ENCODE measurements at places on chromosomes 6 and 20. TPM values are rescaled to one million over a fixed set of nuclear protein-coding genes. Genes with fewer than 3 reads are reported as not detected.

Gene LY86
- total RNA-seq, result not detected

Gene SLC35B3
- 11.4 TPM for total RNA-seq

DNA sequence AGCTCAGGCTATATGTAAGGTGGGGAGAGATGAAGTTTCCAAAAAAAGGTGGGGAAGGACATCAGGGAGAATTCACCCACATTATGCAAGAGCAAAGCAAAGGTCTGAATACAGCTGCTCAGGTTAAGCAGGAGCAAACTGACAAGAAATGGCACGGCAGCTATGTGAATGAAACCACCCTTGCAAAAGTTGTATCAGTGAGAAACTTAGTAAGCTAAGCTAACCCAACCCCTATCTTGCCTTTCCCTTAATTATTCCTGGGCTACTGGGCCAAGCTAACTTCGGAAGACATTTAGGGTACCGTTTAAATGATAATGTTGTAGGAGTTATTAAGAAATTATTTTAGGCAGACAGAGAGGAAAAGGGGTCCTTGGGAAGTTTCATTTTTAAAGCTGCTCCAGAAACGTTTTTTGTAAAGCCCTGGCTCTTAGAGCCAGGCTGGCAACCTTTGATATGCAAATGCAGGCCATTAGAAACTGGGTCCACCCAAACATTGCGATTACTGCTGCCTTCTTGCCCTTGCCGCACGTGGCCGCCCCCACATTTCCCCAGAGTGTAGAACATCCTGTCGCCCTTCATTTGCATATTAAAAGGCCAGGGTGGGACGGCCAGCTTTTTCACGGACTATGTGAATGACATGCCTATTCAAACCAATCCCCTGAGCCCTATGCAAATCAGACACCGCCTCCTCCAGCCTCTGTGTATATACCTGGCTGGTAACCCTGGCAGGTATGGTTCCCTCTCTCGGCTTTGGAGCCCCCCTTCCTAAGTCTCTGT is 60.5 kb upstream of the SAMD5 start:
- no peaks in the 10 kb centered on the region for H3K27me3 ChIP-seq
- DNase-seq, result peak; percentile 97
- no peaks in the 10 kb centered on the region for H3K36me3 ChIP-seq
- H3K27ac ChIP-seq, result no peak overlapping the region
- H3K4me1 ChIP-seq, result peaks cover 8% of the 10 kb centered on the region

DNA sequence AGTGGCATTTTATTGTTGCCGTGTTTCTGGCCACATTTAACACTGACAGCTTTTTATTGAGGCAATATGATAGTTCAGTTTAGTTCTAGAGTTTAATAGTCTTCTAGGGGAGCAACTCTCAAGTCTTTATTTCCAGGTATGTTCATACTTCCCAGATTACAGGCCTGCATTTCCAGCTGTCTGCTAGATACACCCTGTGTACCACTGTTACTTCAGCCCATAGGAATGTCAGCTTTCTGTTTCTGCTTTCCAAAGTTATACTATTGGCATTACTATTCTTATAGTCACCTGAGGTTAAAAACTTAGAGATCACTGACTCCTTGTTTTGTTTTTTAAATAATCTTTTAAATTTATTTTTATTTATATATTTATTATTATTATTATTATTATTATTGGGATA is 7.6 kb downstream of the ZNF451 start:
- peaks cover 84% of the 10 kb centered on the region for H3K36me3 ChIP-seq
- H3K27me3 ChIP-seq, result no peaks in the 10 kb centered on the region
- no peak for DNase-seq
- no peaks in the 10 kb centered on the region for H3K4me1 ChIP-seq

Gene CYP24A1
- total RNA-seq, result not detected

- no peak for DNase-seq
- H3K4me1 ChIP-seq, result peaks cover 3% of the 10 kb centered on the region
- H3K27me3 ChIP-seq, result no peaks in the 10 kb centered on the region
- no peaks in the 10 kb centered on the region for H3K36me3 ChIP-seq
Observed at GRCh38 chr20:20709887-20710286, 2.6 kb downstream of the RALGAPA2 start.

GRCh38 chr20:15179381-15179780 is 842.0 kb upstream of the FLRT3 start:
- no peak overlapping the region for H3K27ac ChIP-seq
- no peaks in the 10 kb centered on the region for H3K36me3 ChIP-seq
- DNase-seq, result no peak
- H3K27me3 ChIP-seq, result no peaks in the 10 kb centered on the region
- H3K4me1 ChIP-seq, result no peaks in the 10 kb centered on the region

- H3K27me3 ChIP-seq, result no peaks in the 10 kb centered on the region
Observed at GRCh38 chr6:112117554-112117953, 30.2 kb downstream of the FAM229B start.

- no peaks in the 10 kb centered on the region for H3K27me3 ChIP-seq
- H3K36me3 ChIP-seq, result no peaks in the 10 kb centered on the region
- H3K4me1 ChIP-seq, result no peaks in the 10 kb centered on the region
- no peak for DNase-seq
- no peak within 1 kb of the TSS for H3K4me3 ChIP-seq
Observed at GRCh38 chr6:50049829-50050228, at the start of gene DEFB112. TSS of gene DEFB112 (minus strand) at chr6:50049929. CDS start at chr6:50049869, 60 bp downstream.

GRCh38 chr6:154125421-154125820 is 86.4 kb downstream of the OPRM1 start:
- no peaks in the 10 kb centered on the region for H3K36me3 ChIP-seq
- DNase-seq, result no peak
- peaks cover 2% of the 10 kb centered on the region for H3K4me1 ChIP-seq
- no peak overlapping the region for H3K4me3 ChIP-seq
- no peaks in the 10 kb centered on the region for H3K27me3 ChIP-seq
- no peak overlapping the region for H3K27ac ChIP-seq

DNA sequence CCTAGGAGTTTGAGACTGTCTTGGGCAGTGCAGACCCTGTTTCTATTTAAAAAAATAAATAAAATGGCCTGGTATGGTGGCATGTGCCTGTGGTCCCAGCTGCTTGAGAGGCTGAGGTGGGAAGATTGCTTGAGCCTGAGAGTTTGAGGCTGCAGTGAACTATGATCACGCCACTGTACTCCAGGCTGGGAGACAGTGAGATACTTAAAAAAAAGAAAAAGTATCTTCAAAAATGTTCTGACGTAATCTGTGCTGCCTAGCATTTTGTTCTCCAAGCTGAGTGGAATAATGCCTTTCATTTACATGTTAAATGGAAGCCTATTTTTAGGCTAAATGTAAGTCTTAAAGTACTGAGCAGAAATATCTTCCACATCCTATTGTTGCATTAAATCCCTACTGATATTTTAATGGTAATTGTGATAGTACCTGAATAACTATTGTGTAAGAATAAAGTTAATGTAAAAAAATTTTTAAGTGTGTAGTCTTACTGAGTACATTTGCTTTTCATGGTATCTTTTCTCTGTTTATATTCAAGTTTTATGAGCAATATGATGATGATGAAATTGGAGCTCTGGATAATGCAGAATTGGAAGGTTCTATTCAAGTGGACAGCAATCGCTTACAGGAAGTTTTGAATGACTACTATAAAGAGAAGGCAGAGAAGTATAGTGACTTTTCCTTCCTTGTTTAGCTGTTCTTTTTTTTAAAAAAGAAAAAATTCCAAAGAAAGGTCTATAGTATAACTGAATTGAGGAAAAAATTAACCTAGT is 4.2 kb upstream of the ZC2HC1B start:
- no peak overlapping the region for H3K27ac ChIP-seq
- H3K27me3 ChIP-seq, result no peaks in the 10 kb centered on the region
- DNase-seq, result no peak
- peaks cover 97% of the 10 kb centered on the region for H3K36me3 ChIP-seq

GRCh38 chr6:140256248-140256647 is 881.8 kb upstream of the CITED2 start:
- DNase-seq, result no peak
- H3K27me3 ChIP-seq, result no peaks in the 10 kb centered on the region
- no peaks in the 10 kb centered on the region for H3K4me1 ChIP-seq
- no peak overlapping the region for H3K27ac ChIP-seq
- H3K4me3 ChIP-seq, result peak overlapping the region; percentile 32
- no peaks in the 10 kb centered on the region for H3K36me3 ChIP-seq

DNA sequence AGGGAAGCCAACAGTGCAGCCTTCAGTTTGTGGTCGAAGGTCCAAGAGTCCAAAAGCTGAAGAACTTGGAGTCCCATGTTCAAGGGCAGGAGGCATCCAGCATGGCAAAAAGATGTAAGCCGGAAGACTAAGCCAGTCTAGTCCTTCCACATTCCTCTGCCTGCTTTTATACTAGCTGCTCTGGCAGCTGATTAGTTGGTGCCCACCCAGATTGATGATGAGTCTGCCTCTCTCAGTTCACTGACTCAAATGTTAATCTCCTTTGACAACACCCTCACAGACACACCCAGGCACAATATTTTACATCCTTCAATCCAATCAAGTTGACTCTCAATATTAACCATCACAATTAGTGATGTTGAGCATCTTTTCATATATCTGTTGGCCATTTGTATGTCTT is 23.1 kb upstream of the PHIP start:
- H3K36me3 ChIP-seq, result no peaks in the 10 kb centered on the region
- no peaks in the 10 kb centered on the region for H3K4me1 ChIP-seq
- H3K27ac ChIP-seq, result no peak overlapping the region
- no peak for DNase-seq
- no peaks in the 10 kb centered on the region for H3K27me3 ChIP-seq

GRCh38 chr6:81754906-81755305 is 2.4 kb upstream of the TENT5A start:
- H3K4me1 ChIP-seq, result peaks cover 2% of the 10 kb centered on the region
- H3K36me3 ChIP-seq, result no peaks in the 10 kb centered on the region
- DNase-seq, result no peak

Gene ZC3H12D
- 0.42 TPM for total RNA-seq

GRCh38 chr6:56831334-56831733 is 123.6 kb upstream of the BEND6 start:
- no peak for DNase-seq
- no peaks in the 10 kb centered on the region for H3K27me3 ChIP-seq
- H3K4me3 ChIP-seq, result no peak overlapping the region
- H3K27ac ChIP-seq, result no peak overlapping the region
- H3K36me3 ChIP-seq, result no peaks in the 10 kb centered on the region

- H3K27me3 ChIP-seq, result peaks cover 64% of the 10 kb centered on the region
- no peaks in the 10 kb centered on the region for H3K4me1 ChIP-seq
- DNase-seq, result no peak
- H3K36me3 ChIP-seq, result no peaks in the 10 kb centered on the region
- H3K4me3 ChIP-seq, result no peak overlapping the region
Observed at GRCh38 chr6:27674882-27675281, 202.0 kb upstream of the ZNF184 start.

Gene RAET1G
- not detected for total RNA-seq

Gene FNDC11
- total RNA-seq, result 2.4 TPM

GRCh38 chr20:31837896-31838397 is 7.5 kb downstream of the FOXS1 start:
- no peak for DNase-seq
- H3K27ac ChIP-seq, result peak overlapping the region; percentile 61
- no peaks in the 10 kb centered on the region for H3K27me3 ChIP-seq

DNA sequence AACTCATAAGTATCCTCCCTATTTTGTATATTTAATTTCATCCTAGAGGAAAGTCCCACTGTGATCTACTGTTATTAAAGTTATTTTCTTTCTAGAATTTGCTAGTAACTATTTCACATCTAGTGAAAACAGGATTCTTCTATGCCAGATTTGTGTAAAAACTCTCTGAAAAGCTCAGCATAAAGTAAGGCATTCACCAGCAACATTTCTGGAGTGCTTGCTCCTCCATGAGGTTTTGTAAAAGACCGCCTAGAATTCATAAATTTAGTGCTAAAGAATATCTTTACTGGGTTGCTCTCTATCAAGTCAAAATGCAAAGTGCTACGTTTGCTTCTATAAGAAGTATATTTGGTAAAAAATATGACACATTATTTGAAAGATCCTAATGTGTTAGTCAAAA is 173.5 kb upstream of the IRAK1BP1 start:
- no peak for DNase-seq
- no peaks in the 10 kb centered on the region for H3K4me1 ChIP-seq

GRCh38 chr6:169975286-169975685 is 223.9 kb downstream of the ERMARD start:
- H3K27ac ChIP-seq, result no peak overlapping the region
- H3K27me3 ChIP-seq, result no peaks in the 10 kb centered on the region
- no peaks in the 10 kb centered on the region for H3K4me1 ChIP-seq
- H3K36me3 ChIP-seq, result no peaks in the 10 kb centered on the region
- DNase-seq, result no peak
- H3K4me3 ChIP-seq, result no peak overlapping the region

DNA sequence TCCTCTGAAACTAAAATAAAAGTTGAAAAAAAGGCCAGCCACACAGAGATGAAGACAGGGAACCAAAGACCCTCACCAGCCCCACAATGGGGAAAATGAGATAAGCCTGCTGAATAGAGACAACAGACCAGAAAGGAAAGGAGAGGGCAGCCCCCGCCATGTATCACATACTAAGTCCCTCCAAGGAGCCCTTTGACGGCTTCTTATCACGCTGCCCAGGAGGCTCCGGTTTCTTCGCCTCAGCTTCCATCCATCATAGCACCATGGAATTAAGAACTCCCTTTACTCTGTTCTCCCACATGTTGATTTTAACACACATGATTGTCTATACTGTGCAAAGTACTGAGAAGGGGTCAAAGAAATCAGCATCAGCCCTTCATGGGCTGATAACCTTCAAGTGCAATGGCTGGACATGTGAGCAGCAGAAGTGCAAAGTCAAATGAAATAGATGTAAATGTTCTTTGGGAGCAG is 54.9 kb downstream of the MAP3K5 start:
- H3K36me3 ChIP-seq, result no peaks in the 10 kb centered on the region
- no peak overlapping the region for H3K27ac ChIP-seq
- H3K4me1 ChIP-seq, result peaks cover 6% of the 10 kb centered on the region
- DNase-seq, result peak; percentile 67
- no peaks in the 10 kb centered on the region for H3K27me3 ChIP-seq

Gene SIM1
- 0.29 TPM for total RNA-seq

Gene AIF1
- 1.6 TPM for total RNA-seq

DNA sequence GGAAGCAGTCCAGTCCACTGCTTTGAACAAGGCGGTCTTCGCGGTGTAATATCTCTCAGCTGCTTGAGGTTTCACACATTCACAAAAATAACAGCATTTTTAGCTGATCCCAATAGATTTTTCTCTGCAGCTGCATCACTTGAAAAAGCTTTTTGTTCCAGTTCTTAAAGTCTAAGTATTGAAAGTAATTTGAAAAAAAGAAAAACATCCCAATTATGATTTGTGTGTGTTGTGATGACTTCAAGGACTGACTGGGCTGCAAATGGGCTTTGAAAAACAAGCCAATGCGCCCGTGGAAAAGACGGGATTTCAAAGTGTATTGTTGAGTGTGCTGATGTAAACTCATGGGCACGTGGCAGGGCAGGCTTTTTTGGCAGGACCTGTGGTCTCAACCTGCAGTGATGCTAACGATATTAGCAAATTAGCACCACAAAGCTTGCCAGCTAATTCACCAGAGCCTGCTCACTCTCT is 151.1 kb downstream of the TMEM242 start:
- H3K27ac ChIP-seq, result no peak overlapping the region
- peaks cover 39% of the 10 kb centered on the region for H3K36me3 ChIP-seq
- DNase-seq, result no peak

Gene PPP1R16B
- 18.0 TPM for total RNA-seq

Gene OLIG3
- total RNA-seq, result not detected

GRCh38 chr6:36848658-36849441 is 9.6 kb upstream of the CPNE5 start:
- DNase-seq, result peak; percentile 90
- peaks cover 9% of the 10 kb centered on the region for H3K27me3 ChIP-seq
- H3K4me3 ChIP-seq, result peak overlapping the region; percentile 74
- peaks cover 9% of the 10 kb centered on the region for H3K4me1 ChIP-seq
- peaks cover 4% of the 10 kb centered on the region for H3K36me3 ChIP-seq
